ENCODE measurements at places on chromosomes 3 and 15. TPM values are rescaled to one million over a fixed set of nuclear protein-coding genes. Genes with fewer than 3 reads are reported as not detected.

Gene SLC38A3
- 0.01 TPM for total RNA-seq

Gene QARS1
- total RNA-seq: 149 TPM

Gene PRRT3
- total RNA-seq: 1.5 TPM

Gene FBLN2
- 2.8 TPM for total RNA-seq

Gene TBC1D5
- total RNA-seq: 15.0 TPM

Gene SKOR1
- 0.03 TPM for total RNA-seq

Gene IL5RA
- not detected for total RNA-seq

Gene ADGRG7
- total RNA-seq: not detected

Gene SLC51A
- not detected for total RNA-seq

Gene OXSM
- total RNA-seq: 18.8 TPM

Gene GPR149
- not detected for total RNA-seq

Gene CCR9
- total RNA-seq: not detected

Gene C3orf80
- 2.3 TPM for total RNA-seq

Gene SUSD5
- 4.1 TPM for total RNA-seq

Gene KCNAB1
- total RNA-seq: not detected

Gene MESP2
- total RNA-seq: 0.51 TPM

Gene MUC20
- total RNA-seq: 0.56 TPM

Gene ZBTB47
- 5.4 TPM for total RNA-seq

Gene SLC12A1
- total RNA-seq: not detected

Gene C3orf22
- total RNA-seq: not detected

Gene CCR8
- total RNA-seq: not detected

All from A549 treated with CpdA at 1 μM for 4 hours (cell line).